ENCODE measurements at places on chromosomes 16 and 17.

DNA sequence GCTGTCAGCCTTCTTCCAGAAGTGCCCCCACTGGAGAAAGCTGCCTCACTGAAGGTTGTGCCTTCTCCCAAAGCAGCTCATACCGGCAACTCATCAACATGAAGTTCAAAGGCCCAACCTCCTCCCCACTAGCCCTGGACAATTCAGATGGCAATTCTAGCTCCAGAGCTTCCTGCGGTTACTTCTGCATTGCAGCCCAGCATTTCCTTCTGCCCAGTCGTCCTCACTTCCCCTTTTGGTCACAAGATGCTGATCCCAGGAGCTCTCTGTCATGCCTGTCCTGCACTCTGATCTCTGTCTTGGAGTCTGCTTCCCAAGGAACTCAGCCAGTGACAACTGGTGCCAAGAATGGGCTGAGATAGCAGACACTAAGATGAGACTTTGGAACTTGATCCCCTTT lies 178.2 kb upstream of the SOX9 start:
- H3K36me3 ChIP-seq: no peaks in the 10 kb centered on the region
- H3K27ac ChIP-seq: no peak overlapping the region
- no peak overlapping the region for H3K4me3 ChIP-seq
- no peaks in the 10 kb centered on the region for H3K27me3 ChIP-seq

DNA sequence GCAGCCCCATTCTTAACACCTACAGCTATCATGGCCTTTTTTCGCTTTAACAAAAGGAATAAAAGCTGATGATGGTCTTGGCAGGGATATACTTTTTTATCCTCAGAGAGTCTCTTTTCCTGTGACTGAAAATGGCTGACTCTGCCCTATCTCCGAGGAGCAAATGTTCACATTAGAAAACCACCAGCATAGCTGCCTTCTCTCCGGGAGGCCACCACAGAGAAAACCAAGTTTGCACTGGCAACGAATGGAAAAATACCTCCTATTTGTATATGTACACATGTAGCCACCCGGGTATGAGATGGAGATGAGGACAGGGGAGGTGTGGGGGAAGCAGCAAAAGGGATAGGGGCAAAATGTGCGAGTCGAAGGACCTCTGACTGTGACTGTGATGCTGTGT lies 88.2 kb downstream of the STX8 start:
- no peak for DNase-seq
- H3K4me1 ChIP-seq: no peaks in the 10 kb centered on the region
- H3K27me3 ChIP-seq: no peaks in the 10 kb centered on the region
- no peak overlapping the region for H3K4me3 ChIP-seq
- H3K27ac ChIP-seq: no peak overlapping the region

DNA sequence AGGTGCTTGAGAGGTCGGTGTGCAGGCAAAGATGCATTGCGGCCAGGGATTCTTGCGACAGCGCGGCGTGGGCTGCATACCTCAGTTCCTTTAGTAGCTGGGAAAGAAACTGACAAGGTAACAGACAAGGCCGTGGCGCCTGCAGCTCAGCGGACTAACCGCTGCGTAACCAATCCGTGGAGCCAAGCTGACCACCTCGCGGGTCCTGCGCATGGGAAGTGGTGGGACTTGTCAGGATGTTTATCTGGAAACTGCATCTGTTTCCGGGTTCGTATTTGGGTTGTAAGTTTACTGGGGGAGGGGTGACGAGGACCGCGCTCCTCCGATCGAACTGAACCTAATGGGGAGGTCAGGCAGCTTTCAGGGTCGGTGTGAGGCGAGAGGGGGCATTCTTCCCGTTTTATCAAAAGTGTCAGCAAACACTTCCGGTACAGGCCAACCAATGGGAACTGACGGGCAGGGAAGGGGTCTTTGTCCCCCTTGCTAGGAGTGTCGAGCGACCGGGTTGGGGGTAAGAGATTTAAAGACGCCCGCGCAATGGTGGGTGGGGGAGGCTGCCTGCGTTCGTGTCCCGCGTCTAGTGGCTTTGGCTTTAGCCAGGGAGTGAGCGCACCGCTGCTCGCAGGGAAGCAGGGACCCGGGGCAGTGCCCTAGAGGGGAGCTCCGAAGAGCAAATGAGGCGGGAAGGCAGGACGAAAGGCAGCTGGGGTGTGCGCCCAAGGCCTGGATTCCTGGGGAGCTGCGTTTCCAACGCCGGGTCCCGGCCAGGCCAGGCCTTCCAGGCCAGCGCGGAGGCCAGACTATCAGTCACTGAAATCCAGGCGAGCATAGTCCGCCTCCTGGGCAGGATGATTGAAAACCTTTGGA lies 7.0 kb downstream of the IRX6 start:
- no peak overlapping the region for H3K4me3 ChIP-seq
- H3K4me1 ChIP-seq: no peaks in the 10 kb centered on the region
- no peak for DNase-seq
- H3K27me3 ChIP-seq: no peaks in the 10 kb centered on the region
- no peak overlapping the region for H3K27ac ChIP-seq

DNA sequence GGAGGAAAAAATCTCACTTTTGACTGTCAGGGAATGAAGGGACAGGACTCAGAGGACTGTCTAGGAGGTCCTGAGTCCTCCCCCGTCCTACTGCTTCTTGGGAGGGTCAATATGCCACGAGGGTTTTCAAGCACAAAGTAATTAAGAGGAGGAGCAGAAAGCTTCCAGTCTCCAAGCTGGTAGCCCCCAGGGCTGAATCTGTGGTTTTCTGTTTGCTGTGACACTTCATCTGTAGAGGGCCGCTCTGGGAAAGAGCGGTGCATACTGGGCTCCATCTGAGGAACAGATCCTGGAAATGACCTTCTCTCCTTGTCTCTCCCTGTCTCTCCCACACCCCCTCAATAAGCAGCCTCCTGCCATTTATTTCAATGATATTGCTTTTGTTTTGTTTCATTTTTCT lies 180.1 kb upstream of the SDK2 start:
- H3K4me3 ChIP-seq: no peak overlapping the region
- H3K27ac ChIP-seq: no peak overlapping the region
- H3K27me3 ChIP-seq: peaks cover 15% of the 10 kb centered on the region

DNA sequence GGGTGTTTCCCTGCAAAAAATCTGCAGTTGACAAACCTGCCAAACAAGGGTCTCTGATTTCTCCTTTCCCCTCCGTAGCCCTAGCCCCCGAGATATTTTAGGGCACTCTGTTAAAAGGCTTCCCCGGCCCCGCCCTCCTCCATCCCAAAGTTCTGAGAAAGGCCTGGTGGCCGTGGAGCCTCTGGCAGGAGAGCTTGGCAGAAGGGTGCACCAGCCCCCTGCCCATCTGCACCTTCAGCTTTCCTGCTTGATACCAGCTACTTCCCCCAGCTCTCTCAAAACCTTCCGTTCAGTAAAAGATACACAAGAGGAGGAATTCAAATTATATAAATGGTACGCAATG lies 711 bp upstream of the CANT1 start:
- H3K36me3 ChIP-seq: peaks cover 19% of the 10 kb centered on the region
- peak overlapping the region; percentile 95 for H3K27ac ChIP-seq
- peak overlapping the region; percentile 99 for H3K4me3 ChIP-seq
- DNase-seq: no peak
- no peaks in the 10 kb centered on the region for H3K27me3 ChIP-seq

- DNase-seq: no peak
- H3K36me3 ChIP-seq: no peaks in the 10 kb centered on the region
- H3K4me3 ChIP-seq: no peak overlapping the region
- H3K4me1 ChIP-seq: no peaks in the 10 kb centered on the region
- no peak overlapping the region for H3K27ac ChIP-seq
- no peaks in the 10 kb centered on the region for H3K27me3 ChIP-seq
These were observed 20.5 kb downstream of the CDC42EP4 start for GRCh38 chr17:73291260-73291801.

DNA sequence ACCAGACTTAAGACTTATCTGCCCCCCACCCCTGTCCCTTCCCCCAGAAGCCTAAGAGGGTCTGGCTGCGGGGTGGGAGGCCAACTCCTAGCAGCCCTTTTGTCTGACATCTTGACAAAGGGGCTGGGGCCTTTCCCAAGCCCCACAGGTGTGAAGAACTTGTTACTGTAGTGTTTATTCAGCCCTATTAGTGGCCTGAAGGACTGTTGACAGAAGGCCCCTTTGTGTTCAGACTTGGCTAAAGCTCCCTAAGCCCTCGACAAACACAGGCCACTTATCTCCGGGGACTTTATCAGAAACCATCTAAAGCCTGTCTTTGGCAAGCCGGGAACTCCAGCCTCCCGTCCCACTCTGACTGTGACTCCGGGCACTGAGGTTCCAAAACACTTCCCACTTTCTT lies 129.8 kb downstream of the NTN1 start:
- H3K4me1 ChIP-seq: no peaks in the 10 kb centered on the region
- no peak for DNase-seq
- no peak overlapping the region for H3K27ac ChIP-seq
- no peaks in the 10 kb centered on the region for H3K27me3 ChIP-seq
- no peaks in the 10 kb centered on the region for H3K36me3 ChIP-seq
- no peak overlapping the region for H3K4me3 ChIP-seq

DNA sequence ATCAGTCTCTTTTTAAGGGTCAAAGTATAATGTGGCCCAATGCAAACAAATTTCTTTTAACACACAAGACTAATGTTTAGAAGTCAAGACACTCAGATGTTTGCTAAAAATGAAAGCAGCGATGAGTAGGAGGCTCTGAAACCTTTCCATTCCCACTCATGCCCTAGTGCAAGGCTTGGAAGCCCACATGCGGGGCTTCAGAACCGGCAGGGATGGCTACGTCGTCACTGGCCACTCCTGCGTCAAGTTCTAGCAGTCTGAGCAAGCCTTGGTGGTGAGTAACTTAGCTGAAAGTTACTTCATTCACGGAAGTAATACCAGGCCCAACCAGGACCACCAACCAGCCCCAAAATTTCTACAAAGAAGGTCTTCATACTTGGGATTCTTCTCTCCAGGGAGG lies 14.8 kb upstream of the TMED6 start:
- no peak for DNase-seq
- H3K27me3 ChIP-seq: no peaks in the 10 kb centered on the region
- no peak overlapping the region for H3K4me3 ChIP-seq
- H3K36me3 ChIP-seq: peaks cover 89% of the 10 kb centered on the region
- H3K27ac ChIP-seq: no peak overlapping the region

GRCh38 chr17:8015236-8015956 lies 13.0 kb downstream of the GUCY2D start:
- H3K36me3 ChIP-seq: no peaks in the 10 kb centered on the region
- no peaks in the 10 kb centered on the region for H3K4me1 ChIP-seq
- no peak overlapping the region for H3K27ac ChIP-seq
- no peak for DNase-seq
- peaks cover 9% of the 10 kb centered on the region for H3K27me3 ChIP-seq

GRCh38 chr16:2938206-2938605 lies 25.9 kb upstream of the KREMEN2 start:
- H3K27ac ChIP-seq: no peak overlapping the region
- H3K27me3 ChIP-seq: no peaks in the 10 kb centered on the region
- peaks cover 77% of the 10 kb centered on the region for H3K36me3 ChIP-seq
- no peak for DNase-seq
- no peaks in the 10 kb centered on the region for H3K4me1 ChIP-seq

- no peak overlapping the region for H3K4me3 ChIP-seq
- no peaks in the 10 kb centered on the region for H3K36me3 ChIP-seq
- no peak for DNase-seq
- H3K4me1 ChIP-seq: no peaks in the 10 kb centered on the region
- H3K27ac ChIP-seq: no peak overlapping the region
These were observed 2272.8 kb downstream of the TP53TG3F start for GRCh38 chr16:35732046-35732810.

- no peak overlapping the region for H3K27ac ChIP-seq
- peaks cover 11% of the 10 kb centered on the region for H3K4me1 ChIP-seq
- DNase-seq: no peak
- H3K36me3 ChIP-seq: no peaks in the 10 kb centered on the region
- H3K4me3 ChIP-seq: no peak overlapping the region
- H3K27me3 ChIP-seq: no peaks in the 10 kb centered on the region
These were observed 5.0 kb downstream of the ACSM3 start for GRCh38 chr16:20768818-20769217.

DNA sequence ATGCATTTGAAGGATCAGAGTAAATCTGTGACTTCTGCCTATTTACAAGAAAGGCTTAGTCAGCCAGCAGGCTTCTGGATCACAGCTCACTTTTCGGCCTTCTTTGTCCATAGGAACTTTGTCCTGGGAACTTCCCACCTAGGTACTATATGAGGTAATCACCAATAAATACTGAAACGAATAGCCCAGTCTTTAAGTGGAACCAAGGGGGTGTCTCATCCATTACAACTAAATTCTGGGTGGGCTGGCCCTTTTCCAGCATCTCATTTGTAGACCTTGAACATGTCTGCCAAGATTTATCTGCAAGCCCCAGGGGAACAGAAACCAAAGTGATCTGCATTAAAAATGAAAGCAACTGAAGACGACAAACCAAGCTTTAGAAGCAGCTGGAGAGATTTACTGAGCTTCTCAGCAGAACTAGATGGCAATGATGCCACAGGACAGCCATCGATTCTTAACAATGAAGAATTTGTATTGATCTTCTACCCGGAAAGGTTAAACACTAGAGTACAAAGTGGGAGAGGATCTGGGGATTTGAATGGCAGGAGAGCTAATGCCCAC lies 55.5 kb downstream of the SNX11 start:
- DNase-seq: peak; percentile 10
- no peak overlapping the region for H3K4me3 ChIP-seq
- no peaks in the 10 kb centered on the region for H3K36me3 ChIP-seq

DNA sequence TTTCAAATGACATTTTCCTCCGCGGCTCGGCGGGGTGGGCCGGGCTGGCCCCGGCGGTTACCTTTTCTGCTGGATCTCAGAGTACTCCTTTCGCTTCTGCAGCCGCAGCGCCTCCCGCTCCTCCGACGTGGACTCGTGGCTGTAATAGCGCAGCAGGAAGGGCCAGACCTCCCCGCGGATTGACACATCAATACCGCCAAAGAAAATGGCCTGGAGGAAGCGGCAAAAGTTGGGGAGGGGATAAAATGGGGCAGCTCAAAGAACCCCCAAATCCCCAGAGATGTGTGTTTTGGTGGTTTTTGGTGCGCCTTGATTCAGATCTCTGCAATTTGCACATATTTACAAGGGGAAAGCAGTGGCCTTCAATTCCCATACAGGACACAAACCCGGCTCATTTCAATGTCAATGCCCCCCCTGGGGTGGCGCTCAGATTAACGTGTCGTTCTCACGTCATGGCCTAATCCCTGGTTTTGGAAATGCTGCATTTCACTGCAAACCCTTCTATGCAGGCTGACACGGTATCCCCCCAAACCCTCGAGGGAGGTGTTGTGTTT lies 85.9 kb downstream of the TBC1D16 start:
- no peaks in the 10 kb centered on the region for H3K27me3 ChIP-seq
- no peak overlapping the region for H3K27ac ChIP-seq
- no peak for DNase-seq
- H3K4me3 ChIP-seq: no peak overlapping the region
- no peaks in the 10 kb centered on the region for H3K4me1 ChIP-seq

DNA sequence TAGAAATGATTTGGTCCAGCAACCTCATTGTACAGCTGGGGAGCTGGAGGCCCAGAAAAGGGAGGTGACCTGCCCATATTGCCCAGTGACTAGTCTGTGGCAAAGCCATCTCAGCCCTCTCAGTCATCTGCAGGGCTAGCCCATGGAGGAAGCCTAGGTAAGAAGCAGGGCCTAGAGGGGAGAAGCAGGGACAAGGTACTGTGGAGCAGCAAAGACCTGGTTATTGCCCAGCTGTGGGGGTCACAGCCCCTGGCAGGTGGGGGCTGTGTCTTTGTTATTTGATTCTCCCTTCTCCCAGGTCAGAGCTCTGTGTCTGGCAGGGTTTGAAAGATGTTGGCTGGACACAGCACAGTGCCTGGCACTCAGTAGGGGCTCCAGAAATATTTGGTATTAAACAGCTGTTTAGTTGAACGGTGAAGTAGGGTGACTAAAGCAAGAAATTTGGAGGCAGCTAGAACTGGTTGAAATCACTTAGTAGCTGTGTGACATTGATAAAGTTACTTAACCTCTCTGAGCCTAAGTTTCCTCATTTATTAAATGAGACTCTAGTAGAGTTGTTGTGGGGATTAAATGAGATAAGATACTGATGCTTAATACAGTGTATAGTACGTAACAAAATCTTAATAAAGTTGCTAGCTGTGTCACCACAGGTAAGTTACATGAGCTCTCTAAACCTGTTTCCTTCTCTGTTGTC lies 17.3 kb downstream of the CCR7 start:
- peaks cover 82% of the 10 kb centered on the region for H3K4me1 ChIP-seq
- H3K27ac ChIP-seq: peak overlapping the region; percentile 96
- H3K4me3 ChIP-seq: no peak overlapping the region

Measured in DND-41 (cell line).